ENCODE measurements at places on chromosomes 1 and 21.

- no peak for DNase-seq
These were observed 40.3 kb upstream of the RUNX3 start for GRCh38 chr1:24970399-24970753.

GRCh38 chr21:37874904-37875780 lies 41.1 kb downstream of the KCNJ6 start:
- no peak for DNase-seq

GRCh38 chr1:85374160-85374559 lies 90.8 kb downstream of the DDAH1 start:
- DNase-seq, result no peak

DNA sequence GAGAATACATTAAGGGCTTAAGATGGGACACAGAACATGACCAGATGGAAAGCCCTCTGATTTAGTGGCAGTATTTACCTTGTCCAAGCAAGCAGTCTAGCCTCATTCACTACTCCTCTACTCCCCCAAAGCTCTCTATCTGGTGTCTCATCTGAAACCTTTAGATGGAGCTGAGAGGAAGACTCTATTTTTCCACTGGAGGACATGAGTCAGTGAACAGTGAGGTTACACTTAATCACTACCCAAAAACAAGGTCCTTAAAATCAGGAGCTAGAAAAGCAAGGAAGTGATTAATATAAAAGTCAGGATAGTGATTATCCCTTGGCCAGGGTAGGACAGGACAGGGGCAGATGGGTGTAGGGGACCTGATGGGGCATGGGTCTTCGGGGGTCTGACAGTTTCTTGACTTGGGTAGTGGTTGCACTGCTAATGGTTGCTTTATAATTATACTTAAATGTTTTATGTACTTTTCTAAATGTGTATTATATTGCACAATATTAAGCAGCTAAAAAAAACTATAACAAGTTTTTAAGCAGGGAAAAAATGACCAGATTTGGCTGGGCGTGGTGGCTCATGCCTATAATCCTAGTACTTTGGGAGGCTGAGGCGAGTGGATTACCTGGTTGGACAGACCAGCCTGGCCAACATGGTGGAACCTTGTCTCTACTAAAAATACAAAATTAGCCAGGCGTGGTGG lies 3.0 kb downstream of the PTPN22 start:
- no peak for DNase-seq

DNA sequence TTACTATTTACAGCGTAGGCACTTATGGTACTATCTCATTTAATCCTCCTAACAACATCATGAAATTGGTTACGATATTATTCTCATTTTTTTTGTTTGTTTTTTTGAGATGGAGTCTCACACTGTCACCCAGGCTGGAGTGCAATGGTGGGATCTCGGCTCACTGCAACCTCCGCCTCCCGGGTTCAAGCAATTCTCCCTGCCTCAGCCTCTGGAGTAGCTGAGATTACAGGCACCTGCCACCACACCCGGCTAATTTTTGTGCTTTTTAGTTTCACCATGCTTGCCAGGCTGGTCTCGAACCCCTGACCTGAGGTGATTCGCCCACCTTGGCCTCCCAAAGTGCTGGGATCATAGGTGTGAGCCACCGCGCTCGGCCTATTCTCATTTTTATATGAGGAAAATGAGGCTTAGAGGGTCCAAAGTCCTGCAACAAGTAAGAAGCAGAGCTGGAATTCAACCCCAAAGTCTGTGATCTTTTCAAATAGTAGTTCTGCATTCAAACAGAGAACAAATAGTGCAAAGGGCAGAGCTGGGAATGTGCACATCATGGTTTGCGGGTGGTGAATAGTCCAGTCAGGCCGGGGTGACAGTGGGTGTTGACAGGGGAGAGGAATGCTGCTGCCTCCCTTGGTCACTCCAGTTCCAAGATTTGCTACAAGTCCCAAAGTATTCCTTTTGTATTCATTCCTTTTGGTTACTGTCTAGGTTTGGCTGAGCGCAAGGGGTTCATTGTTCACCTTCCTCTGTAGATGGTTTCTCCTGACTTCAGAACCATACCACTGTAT lies 4.6 kb downstream of the PRUNE1 start:
- no peak for DNase-seq

DNA sequence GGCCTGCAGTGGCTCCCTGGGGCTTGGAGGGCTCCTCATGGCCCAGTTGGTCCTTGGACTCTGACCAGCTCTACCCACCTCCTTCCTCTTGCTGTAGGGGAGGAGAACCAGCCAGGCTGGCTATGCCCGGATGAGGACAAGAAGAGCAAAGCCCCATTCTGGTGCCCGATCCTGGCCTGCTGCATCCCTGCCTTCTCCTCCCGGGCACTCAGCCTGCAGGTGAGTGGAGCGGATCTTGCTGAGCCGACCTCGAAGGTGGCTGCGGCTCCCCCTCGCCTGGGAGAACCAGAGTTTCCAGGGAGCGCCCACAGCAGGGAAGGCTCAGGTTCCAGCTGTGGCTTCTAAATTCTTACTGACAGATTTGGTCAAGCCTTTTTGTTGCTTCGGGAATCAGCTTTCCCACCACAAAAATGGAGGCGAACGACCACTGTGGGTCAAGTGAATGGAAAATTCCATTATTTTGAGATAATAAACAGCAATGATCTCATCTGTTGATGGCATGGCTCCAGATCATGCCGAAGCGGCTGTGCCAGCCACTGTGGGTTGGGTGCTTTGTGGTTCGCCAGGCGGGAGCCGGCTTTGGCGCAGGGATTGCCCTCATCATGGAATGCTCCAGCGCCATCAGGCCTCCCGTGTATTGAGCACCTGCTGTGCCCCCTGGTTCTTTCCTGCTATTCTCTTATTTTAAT lies 106.5 kb upstream of the ACTL8 start:
- DNase-seq, result no peak

GRCh38 chr1:213541641-213542040 lies 446.1 kb upstream of the PROX1 start:
- no peak for DNase-seq

DNA sequence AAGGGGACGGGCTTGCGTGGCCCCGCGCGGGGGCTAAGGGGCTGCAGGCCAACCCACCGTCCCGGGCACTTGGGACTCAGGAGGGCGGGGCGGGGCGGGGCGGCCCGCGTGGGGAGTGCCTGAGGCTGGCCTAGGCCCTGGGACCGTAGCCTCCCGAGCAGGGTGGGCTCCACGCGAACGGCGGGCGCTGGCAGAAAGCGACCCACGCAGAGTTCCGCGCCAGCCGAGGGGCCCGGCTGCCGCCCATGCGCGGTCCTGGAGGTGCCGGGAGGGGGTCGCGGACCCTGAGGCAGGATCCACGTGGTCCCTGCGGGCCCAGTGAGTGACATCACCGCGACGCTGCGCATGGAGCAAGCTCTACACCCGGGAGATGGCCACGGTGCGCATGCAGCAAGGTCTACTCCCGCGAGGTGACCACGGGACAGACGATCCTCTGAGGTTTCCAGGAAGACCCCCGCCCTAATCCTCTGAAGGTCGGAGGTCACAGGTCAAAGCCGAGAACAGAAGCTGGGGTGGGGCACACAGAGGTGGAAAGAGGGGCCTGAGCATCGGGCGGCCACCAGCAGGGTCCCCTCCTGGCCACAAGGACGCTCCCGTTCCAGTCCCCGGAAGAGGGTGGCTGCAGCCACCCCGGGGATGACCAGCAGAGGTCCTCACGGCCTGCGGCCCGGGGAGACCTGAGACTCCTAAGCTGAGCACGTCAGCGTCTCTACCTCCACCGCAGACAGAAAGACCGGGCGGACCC lies 13.5 kb upstream of the SLC19A1 start:
- DNase-seq, result no peak

DNA sequence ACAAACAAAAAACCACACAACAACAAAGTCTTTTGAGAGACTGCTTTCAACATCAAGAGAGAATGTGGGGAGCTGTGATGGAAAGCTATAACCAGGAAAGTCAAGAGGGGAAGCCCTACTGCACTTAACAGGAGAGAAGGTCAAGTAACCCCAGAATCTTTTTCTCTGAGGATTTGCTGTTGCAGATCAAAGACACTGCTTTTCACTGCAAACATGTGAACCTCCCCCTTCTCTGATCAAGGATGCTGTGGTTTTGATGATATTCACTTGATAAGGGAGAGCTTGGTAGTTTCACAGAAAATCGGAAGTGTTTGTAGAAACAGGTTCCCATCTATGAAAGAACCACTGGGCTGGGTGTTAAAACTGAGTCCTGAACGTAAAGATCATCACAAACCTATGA lies 4.8 kb downstream of the ETV3 start:
- DNase-seq, result no peak

- no peak for DNase-seq
These were observed 357.7 kb downstream of the TTLL7 start for GRCh38 chr1:83641206-83641658.

GRCh38 chr1:246544001-246544400 lies 22.1 kb downstream of the TFB2M start:
- no peak for DNase-seq

GRCh38 chr1:195941314-195941713 lies 666.9 kb downstream of the KCNT2 start:
- no peak for DNase-seq

GRCh38 chr1:33819290-33819912 lies 44.5 kb upstream of the HMGB4 start:
- DNase-seq, result no peak

DNA sequence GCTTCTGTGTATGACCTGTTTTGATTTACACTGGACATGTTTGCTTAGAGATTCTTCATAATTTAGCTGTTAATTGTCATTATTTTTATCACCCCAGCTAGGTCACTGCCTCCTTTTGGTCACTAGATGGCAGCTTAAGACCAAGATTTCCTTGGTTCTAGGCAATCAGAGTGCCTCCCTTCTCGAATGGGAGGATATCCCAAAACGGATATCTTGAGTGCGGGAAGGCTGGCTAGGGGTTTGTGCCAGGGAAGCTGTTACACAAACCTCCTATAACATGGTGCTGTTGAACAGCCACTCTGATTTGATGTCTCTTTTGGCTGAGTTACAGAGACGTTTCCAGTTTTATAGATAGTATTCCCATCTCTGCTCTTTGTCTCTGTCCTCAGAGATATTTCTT lies 283.5 kb downstream of the S1PR1 start:
- no peak for DNase-seq

DNA sequence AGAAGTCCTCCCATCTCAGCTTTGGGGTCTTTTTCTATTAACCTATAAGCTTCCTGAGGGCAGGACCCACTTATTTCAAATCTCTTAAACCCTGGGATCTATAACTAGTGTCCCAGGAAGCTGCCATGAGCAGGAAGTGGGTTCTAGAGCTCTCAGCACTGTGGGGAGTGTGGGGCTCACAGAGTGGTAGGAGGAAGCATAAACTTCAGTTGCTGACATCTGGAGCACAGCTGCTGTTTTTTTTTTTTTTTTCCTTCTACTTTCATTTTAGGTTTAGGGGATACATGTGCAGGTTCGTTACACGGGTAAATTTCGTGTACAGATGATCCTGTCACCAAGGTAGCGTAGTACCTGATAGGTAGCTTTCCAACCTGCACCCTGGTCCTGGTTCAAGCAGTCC lies 59.3 kb downstream of the AK4 start:
- DNase-seq, result no peak

GRCh38 chr21:17783481-17784179 lies 35.5 kb downstream of the C21orf91 start:
- DNase-seq, result no peak

DNA sequence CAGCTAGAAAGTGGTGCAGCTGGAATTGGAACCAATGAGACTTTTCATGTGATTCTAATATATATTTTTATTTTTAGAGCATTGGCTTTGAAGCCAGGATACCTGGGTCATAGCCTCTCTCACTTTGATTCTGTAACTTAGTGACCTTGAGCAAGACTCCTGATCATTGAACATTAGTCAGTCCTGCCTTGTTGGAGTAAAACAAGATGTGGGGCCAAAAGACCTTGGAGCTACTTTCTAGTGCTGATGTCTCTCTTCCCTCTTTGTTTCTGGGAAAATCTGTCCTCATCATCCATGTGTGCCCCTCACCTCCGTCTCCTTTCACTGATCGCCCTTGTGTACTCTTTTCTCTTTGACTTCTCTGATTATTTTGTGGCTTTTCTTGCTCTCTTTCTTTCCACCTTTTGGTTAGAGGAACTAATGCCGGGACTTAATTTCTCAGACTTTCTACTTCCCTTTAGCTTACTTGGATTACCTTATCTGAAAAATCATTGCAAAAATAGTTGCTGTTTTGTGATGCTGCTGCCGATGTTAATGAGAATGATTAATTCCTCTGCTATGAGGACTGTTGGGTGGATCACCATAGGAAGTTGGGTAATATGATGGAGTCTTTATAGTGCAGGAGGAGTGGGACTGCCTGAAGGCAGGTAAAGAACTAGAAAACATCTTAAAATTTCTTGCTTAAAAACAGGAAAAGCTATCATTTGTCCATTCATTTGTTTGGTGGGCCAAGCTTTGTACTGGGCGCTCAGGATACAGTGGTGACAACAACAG lies 72.0 kb downstream of the NOS1AP start:
- DNase-seq, result no peak

GRCh38 chr1:28976248-28976647 lies 61.9 kb downstream of the EPB41 start:
- no peak for DNase-seq

DNA sequence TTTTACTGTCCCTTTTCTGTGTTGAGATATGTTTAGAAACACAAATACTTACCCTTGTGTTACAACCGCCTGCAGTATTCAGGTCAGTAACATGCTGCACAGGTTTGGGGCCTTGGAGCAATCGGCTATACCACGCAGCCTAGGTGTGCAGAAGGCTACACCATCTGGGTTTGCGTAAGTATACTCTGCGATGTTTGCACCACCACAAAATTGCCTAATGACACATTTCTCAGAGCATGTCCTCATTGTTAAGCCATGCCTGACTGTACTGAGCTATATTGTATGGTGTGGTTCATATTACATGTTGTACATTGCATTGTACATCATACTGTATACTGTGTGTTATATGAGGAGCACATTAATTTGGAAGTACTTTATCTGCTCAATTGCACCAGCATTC lies 247.4 kb downstream of the RHOU start:
- DNase-seq, result no peak

- DNase-seq, result no peak
These were observed 4.8 kb downstream of the THBS3 start for GRCh38 chr1:155202731-155203515.

- DNase-seq, result no peak
These were observed 6.0 kb upstream of the LCE1F start for GRCh38 chr1:152768847-152769533.

GRCh38 chr1:8431019-8431418 lies 113.1 kb downstream of the SLC45A1 start:
- DNase-seq, result no peak
